ENCODE measurements at places on chromosomes 2 and 18.

DNA sequence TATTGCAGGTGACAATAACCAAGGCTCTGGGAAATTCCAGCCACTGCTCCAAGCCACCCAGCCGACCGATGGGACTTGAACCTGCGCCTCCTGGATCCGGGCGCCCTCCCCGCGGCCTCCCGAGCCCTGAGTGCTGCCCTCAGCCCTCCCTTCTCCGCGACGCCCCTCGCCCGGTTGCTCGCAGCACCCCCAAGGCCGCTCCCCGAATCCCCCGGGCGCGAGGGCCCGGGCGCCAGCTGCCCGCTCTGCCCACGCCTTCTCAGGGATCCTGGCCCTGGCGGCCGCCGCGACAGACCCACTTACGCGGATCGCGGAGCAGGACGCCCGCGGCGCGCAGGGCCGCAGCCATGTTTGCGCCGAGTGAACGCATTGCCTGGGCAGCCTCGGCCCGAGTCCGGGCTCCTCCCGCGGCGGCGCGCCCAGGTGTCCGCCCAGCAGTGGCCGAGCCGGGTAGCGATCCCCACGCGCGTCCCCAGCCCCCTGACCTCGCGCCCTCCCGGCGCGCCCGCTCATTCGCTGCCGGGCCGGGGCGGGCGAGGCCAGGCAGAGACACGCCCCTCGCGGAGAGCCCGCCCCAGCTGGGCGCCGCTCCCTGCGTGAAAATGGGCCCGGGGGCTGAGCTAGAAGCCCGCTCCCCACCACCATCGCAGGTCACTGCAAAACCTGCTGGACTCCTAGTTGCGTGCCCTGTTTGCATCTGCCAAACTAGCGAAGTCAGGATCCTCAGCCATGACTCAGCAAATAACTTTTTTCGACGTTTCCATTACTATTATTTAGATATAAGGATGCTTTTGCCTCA is at the start of gene FECH:
TSS of gene FECH (minus strand) at position 452 of the 799 bp plus-strand sequence. CDS start at position 370, 82 bp downstream.
- peak; percentile 23 for DNase-seq

DNA sequence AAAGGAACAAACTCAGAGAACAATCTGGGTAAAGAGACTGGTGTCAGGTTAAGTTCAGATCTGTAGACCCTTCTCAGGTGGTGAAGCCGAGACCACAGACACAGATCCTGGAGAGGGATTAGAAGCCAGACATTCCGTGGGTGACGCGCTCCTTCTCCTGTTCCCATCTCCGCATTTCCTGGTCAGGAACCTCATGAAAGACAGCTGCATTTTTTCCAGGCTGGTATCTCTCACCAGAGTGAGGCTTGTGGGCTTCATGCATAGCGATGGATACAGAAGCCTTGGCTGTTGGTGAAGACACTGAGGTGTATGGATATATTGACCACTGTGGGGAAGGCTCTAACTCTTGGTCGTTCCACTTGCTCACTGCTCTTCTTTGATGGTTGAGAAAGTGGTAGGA is 152.6 kb downstream of the FAM210A start:
- DNase-seq, result no peak

GRCh38 chr18:25737710-25738311 is 352.6 kb downstream of the SS18 start:
- peak; percentile 96 for DNase-seq

DNA sequence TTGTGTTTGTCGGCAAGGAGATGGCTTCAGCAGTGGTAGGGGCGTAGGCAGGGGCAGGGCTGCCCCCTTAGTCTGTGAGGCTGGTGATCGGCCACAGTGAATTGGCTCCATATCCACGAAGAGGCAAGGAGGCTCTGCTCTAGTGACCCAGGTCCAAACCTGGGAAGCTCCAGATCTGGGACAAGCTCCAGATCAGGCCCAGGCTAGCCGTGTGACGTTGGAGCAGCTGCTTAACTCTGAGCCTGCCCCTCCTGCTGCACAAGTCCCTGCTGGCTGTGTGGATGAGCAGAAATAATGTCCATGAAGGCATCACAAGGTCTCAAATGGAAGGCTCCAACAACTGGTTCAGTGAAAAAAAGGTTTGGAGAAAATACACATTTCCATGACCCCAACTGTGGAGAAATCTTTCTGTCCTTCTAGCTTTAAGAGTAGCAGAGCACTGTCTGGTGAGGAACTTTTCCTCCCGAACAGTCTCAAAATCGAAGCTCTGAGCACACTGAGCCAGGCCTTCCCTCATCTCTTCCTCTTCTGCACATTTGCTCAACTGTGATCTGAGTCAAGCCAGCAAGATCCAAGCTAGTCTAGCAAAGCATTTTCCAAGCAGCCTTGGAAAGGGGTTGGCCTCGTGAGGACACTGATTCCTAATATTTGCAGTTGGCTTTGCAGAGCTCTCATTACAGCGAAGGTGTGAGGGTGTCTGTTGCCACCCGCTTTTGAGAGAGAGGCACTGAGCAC is 67.0 kb upstream of the TCF7L1 start:
- DNase-seq, result no peak

DNA sequence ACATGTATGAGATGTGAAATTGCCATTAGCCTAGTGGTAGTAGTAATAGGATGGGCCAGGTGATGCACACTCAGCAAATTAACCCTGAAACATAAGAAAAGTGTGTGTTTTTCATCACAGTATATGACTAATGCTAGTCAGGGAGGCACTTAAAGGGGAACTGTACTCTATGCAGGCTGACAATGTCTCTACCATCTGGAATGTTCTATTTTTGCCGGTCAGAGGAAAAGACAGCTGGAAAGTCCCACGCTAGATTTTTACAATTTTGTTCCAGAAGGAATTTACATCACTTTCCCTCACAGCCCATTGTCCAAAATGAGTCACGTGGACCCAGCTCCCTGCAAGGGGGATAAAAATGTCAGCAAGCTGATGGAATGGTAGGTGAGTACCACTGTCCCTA is 746.3 kb upstream of the CHAC2 start:
- no peak for DNase-seq

DNA sequence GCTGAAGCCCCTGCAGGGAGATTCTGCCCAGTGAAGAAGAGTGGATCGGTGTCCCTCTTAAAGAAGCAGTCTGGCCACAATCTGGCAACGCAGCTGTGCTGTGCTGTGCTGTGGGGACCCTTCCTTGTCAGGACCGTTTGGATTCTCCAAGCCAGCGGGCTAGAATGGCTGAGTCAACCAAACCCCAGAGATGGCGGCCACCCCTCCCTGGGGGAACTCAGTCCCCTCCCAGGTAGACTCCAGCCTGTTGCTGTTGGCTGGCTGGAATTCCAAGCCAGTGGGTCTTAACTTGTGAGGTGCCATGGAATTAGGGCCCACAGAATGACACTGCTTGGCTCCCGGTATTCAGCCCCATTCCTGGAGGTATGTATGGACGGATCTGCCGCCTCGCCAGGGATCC is 62.3 kb downstream of the MMADHC start:
- no peak for DNase-seq

- DNase-seq, result no peak
These were observed 206.4 kb upstream of the SMAD2 start for GRCh38 chr18:48136827-48137373.

GRCh38 chr18:49959176-49959575 is 145.8 kb upstream of the ACAA2 start:
- no peak for DNase-seq

DNA sequence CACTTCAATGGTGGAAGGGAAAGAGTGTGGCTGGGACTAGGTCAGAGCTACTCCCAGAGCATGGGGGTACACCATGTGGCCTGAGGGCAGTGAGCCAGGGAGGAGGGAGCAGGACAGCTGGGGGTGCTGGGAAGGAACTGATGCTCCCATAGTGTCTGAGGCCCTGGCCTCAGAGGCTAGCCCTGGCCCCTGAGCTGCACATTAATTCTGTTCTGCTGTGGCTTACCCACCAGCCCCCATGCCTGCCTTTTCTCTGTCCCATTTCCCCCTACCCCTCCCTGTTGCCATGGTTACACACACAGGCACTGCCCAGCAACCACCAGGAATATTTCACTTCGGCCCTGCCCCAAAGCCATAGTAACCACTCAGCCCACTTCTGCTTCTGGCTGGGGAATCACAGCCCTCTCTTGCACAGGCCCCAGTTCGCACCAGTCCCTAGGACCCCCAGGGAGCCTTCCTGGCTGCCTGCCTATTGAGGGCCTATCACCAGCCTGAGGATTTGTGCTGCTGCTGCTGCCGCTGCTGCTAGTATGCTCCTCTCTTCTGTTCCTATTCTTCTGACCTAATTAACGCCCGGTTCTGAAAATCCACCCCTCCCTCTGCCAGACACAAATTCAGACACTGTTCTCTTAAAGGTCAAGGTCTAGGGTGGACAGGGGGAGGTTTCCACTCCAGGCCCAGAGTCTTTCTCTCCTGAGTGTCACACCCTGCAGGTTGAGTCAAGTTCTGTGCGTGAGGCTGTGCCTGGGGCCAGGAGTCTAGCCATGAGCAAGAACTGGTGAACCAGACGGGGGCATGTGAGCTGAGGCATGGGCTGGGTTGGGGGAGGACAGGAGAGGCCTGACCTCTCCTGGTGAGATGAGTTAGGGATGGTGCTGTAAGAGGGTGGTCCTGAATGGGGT is 87.1 kb upstream of the MCFD2 start:
- no peak for DNase-seq

DNA sequence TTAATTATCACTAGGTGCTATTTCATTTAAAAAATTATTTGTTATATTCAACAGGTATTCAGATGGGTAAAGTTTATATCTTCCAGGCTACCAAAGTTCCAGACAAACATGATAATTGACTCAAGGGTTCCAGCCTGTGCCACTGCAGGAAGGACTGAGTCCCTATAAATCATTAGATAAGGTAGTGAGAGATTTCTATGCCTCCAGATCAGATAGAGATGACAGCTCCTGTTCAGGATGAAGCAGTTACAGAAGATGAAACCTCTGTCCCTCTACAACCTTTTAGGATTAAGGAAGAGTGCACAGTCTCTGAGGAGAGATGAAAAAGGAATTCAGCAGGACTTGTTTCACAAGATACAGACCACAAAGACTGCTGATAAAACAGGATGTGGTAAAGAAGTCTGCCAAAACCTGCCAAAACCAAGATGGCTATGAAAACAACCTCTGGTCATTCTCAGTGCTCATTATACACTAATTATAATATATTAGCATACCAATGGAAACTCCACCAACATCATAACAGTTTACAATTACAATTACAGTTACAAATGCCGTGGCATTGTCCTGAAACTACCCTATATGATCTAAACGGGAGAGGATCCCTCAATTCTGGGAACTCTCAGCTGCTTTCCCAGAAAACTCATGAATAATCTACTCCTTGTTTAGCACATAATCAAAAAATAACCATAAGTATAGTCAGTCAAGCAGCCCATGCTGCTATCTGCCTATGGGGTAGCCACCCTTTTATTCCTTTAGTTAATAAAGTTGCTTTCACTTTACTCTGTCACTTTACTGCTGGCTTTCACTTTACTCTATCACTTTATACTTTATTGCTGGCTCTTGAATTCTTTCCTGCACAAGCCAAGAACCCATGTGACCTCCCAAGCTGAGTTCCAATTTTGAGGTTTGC is 288.5 kb downstream of the PDE11A start:
- no peak for DNase-seq

DNA sequence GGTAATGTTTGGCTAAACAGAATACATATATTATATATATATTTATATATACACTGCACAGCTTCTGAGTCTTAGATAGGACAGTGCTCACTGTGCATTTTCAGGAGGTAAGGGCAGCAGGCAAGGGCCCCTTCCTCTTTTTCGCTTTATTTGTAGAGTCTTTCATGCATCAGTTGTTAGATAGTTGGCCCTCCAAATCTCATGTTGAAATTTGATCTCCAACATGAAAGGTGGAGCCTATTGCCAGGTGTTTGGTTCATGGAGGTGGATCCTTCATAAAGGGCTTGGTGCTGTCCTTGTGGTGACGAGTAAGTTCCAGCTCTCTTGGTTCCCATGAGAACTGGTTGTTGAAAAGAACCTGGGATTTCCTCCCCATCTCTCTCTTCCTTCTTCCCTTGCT is 48.1 kb downstream of the TSN start:
- DNase-seq, result no peak

DNA sequence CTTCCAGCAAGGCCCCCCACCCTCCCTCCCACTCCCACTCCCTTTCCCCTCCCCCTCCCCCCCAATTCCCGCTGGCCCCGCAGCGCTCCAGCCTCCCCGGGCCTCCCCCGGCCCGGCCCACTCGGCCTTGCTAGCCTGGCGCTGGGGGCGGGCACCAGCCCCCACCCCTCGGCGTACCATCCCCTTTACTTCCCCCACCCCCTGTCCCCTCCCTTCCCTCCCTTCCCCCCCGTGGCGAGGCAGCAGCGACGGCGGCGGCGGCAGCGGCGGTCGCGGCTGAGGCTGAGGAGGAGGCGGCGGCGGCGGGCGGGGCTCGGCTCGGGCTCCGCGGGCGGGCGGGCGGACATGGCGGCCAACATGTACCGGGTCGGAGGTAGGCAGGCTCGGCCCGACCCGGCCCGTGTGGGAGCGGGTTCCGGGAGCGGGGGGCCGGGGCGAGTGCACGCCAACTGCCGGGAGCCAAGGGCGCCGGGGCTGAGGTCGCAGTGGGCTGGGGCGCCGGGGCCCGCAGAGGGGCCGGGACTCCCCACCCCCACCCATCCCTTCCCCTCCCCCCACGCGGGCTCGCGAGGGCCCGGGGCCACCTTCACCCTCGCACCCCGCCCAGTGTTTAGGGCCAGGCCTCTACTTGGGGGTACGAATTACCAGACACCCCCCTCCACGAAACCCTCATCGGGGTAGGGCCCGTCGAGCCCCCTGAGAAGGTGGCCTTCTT is at the start of gene MTA3:
TSS of gene MTA3 (plus strand) at position 232 of the 715 bp plus-strand sequence. CDS start at position 346, 114 bp downstream.
- peak; percentile 17 for DNase-seq

- no peak for DNase-seq
These were observed 243.0 kb downstream of the CELF4 start for GRCh38 chr18:37322492-37323035.

DNA sequence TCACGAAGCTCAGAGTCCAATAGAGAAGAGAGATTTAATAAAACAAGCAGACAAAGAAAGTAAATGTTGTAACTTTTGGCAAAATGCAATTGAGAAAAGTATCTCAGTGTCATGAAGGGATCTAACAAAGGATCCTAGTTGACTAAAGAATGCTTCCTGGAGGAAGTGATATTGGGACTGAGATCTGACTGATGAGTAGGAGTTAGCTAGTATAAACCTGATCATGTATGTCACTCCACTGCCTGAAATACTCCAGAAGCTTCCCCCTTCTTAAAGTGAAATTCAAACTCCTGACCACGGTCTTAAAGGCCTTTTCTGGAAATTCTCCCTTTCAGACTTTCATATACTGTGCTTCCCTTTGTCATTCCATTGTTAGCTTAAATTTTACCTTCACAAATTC is 1102.4 kb upstream of the ZEB2 start:
- no peak for DNase-seq

DNA sequence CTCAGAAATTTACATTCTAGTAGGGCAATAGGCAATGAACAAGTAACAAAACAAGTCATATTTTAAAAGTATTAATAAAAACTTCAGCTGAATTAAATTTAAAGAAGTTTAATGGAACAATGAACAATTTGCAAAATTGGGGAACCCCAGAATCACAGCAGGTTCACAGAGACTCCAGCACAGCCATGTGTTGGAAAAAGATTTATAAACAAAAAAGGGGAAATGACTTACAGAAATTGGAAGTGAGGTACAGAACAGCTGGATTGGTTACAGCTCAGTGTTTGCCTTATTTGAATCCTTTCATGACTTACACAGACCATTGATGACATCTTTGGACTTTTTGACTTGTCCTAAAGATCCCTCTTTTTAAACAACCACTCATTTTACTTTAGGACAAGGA is 179.9 kb upstream of the SCN7A start:
- DNase-seq, result no peak

GRCh38 chr2:172079838-172080640 is 5.3 kb upstream of the DLX1 start:
- DNase-seq, result no peak

- DNase-seq, result no peak
These were observed 54.3 kb downstream of the FOXI3 start for GRCh38 chr2:88398180-88398579.

- no peak for DNase-seq
These were observed 70.5 kb upstream of the PPP1CB start for GRCh38 chr2:28681158-28681571.
